Stimulated activated CD4-positive, alpha-beta T cell treated with anti-CD3 and anti-CD28 coated beads, Interleukin-15, amount 100 ng/mL, for 1 hour (primary cell): ENCODE measurements at places on chromosomes 1 and 21.
A peak's percentile ranks its signal among the peaks of the same experiment; 100 is the strongest.

GRCh38 chr1:4656533-4657140 is 2.2 kb downstream of the AJAP1 start:
- DNase-seq: no peak

- no peak for DNase-seq
Measured at GRCh38 chr1:183374825-183375224, 43.4 kb downstream of the NMNAT2 start.

- no peak for DNase-seq
Measured at GRCh38 chr1:175221557-175222175, 29.1 kb upstream of the KIAA0040 start.

GRCh38 chr1:203680765-203681164 is 54.1 kb downstream of the ATP2B4 start:
- DNase-seq: no peak

GRCh38 chr1:223780318-223780717 is 65.4 kb downstream of the TP53BP2 start:
- no peak for DNase-seq

DNA sequence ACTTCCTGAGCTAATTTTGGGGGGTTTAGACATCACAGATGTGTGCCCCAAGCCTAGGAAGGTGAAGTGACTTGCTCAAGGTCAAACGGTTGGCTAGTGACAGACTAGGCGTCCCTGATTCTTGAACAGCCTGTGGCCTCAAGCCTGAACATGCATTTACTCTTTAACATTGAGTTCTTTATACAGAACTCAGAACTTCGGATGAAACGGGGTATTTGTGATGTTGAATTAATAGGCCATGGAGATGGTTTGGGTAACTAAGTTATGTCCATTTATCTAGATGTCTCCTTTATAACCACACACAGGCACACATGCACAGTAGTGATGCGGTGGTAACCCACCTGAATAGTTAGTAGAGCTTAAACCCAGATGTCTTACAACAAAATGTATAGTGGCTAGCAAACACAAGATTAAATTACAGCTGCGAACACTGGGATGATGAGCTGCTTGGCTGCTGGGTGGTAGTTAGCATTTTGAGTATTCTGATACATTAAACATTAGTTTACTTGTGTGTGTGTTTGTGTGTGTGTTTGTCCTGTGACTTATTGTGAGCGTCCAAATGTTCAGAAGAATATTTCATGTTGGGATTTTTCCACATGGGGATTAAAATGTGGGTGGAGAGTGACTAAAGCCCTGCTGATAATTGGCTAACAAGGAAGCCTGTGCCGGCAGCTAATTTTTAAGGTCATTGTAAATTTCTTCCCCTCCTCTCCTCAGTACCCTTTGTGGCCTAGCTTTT is 2.3 kb downstream of the ATP1A1 start:
- DNase-seq: no peak

- peak; percentile 41 for DNase-seq
Measured at GRCh38 chr1:115138973-115139372, 49.7 kb upstream of the TSPAN2 start.

DNA sequence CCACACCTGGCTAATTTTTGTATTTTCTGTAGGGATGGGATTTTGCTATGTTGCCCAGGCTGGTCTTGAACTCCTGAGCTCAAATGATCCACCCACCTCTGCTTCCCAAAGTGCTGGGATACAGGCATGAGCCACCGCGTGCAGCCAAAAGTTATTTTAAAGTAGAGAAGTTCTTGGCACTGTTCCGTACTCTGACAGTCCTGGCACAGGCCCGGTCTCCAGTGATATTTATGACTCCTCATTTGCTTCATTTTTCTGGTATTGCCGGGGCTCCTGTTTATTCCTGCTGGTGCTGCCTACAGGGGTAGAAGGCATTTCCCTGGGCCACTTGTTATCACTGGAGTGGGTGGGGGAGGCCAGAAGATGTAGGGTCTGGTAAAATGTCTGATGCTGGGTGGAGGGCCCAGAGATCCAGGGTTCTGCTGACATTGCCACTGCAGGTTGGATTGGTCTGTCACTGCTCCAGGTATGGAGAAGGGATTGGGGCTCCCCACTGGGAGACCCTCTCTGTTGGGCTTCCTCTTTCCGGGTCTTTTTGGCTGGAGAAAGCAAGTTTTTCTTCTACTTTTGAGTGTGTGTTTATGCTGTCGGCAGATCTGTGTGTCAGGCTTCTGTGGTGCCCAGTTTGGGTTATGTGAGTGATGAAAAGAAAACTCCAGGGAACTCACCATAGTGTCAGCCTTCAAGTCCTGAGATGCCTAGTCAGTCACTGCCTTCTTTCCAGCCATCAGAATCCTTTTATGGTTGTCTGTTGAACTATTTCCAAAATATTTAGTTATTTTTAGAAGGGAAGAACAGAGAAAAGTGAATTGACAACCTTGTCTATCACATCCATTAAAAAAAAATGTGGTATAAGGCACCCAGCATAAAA is 4.5 kb downstream of the MROH7 start:
- no peak for DNase-seq

- DNase-seq: no peak
Measured at GRCh38 chr1:225554216-225554812, 98.6 kb downstream of the ENAH start.

DNA sequence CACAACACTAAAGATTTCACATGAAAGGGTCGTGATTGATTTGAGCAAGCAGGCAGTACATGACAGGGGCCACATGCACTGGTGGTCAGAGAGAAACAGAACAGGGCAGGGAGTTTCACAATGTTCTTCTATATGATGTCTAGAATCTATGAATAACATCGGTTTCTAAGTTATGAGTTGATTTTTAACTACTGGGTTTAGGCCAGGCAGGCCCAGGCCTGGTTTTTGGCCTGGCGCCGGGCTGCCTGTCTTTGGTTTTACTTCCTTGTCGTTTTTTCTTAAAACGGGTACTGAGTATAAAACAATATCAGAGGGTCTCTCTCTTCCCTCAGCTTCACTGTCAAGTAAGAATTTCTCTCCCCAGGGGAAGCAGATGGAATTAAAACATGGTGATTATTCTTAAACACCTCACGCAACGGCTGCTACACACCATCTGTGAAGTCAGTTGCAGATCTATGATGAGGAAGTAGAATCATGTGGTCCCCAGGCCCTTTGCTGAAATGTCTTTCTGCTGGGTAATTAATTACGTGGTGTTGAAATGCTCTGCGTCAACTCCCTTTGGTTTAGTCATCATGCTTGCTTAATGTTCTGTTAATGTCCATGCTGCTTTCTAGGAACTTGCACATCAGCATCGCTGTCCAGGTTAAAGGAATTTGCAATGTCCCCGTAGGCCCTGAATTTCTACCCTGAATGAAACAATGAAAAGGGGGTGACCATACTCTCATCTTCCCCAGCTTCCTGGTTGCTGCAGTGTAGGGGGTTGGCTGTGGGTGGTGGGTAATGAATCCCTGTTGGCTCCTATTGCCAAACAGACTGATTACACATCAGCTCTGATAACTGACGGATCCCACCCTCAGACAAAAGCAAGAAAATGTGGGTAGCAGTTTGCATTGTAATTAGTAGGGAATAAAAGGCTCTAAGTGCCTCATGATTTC is 70.3 kb downstream of the SERINC2 start:
- DNase-seq: no peak

DNA sequence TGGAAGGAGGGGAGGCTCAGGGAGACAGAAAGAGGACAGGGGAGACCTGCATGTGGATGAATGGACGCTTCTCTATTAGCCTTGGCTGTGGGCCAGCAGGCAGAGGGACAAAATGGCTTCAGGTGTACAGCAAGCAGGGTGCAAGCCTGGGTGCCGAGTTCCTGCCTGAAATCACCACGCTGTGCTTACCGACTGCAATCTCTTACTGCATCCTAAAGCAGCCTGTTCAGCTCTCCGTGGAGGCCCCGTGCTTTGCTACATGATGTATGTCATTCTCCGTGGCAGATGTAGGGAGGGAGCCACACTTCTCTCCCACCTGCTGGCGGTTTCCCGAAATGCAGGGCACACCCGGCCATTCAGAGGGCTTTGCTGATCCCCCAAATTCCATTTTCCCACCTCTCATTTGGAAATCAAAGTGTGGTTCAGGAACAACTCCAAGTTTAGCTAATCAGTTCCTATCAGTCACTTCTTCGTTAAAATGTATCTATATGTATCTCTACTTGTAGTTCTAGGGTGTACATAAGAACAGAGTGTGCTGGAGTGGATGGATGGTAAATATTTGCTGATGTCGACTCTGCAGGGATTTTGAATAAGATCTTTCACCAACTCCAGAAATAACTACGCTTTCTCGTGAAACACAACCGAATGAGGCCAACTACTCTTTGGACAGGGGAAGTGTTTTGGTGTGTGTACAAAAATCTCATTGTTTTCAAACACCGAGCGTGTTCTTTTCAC is 122.3 kb upstream of the BACE2 start:
- DNase-seq: no peak

GRCh38 chr1:95640746-95641145 is 406.7 kb downstream of the RWDD3 start:
- no peak for DNase-seq

DNA sequence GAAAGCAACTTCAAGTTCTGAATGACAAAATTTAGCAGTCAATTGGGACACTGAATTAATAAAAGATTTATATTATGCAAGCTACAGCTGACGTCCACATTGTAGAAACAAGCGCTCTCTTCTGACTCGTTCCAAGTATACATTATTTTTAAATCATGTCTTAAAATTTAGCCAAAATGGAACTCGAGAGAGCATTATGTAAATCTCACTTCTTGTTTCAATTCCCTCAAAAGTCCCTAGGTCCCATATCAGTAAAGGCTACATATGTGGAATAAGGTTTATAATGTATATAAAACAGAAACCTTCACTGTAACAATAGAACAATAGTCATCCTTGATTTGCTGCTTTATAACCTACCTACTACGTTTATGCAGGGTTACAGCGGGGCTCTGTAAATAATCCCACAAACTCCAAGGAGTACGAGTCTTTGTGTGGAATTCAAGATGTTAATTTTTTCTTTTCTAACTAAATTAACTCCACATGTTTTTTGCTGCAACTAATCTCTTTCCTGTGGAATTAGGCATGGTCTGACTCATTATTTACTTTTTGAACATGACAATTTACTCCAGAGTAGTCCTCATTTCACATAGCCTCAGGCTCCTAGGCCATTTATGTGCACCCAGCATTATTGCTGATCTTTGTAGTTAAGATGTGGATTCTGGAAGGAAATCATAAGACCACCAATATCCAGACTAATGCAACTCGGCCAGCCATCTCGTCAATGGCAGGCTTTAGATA is 785.1 kb downstream of the LTN1 start:
- DNase-seq: no peak

DNA sequence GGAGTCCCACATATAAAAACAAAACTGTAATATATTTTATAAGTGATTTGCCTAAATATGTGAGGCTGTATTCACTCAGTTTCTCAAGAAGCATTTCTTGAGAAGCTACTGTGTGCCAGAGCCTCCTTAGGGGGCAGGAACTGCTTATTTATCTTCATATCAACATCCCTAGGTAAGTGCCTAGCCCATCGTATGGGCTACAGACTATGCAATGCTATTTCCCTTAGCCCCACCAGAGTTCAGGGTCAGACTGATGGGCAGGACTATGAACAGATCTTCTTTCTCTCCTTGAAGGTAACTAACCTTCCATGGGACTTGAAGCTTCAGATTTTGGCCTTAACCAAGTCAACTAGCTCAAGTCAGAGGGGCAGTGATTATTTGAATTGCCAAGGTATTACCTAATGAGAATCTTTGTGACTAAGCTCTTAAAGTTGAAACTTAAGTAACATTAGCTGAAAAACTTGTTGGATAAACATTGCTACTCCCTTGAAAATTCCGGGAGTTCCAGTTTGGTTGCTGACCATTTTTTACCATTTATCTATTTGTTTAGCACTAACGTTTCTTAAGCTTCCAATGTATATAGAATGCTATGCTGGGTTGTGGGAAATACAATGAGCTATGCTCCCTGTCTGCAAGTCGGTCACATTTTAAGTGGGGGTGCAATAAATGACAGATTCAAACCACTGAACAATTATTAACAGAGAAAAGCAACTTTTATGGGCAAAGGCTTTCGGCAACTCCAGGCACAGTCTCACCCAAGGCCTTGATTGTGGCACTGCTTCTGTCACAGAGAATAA is 85.2 kb downstream of the GPR88 start:
- DNase-seq: no peak

DNA sequence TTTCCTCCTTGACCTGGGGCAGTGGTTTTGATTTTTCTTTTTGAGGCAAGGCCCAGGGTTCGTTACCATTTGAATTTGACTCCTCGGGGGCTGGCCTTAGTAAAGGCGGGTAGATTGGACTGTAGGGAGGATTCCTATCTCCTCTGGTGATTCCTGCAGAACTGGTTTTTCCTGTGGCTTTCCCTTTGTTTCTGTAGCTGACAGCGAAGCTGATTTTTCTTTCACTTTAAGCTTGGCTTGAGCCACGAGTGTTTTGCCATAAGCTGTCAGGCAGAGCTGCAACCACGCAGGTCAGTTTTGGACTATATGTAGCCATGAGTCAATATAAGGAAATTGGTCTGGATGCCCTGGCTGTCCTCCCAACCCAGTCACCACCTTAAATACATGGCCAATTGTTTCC is 28.7 kb upstream of the KCNJ15 start:
- DNase-seq: no peak

GRCh38 chr1:15011661-15012060 is 141.9 kb upstream of the TMEM51 start:
- no peak for DNase-seq

GRCh38 chr1:195202241-195202640 is 1406.0 kb downstream of the KCNT2 start:
- DNase-seq: no peak

GRCh38 chr1:17664322-17664721 is 90.8 kb upstream of the ACTL8 start:
- no peak for DNase-seq

DNA sequence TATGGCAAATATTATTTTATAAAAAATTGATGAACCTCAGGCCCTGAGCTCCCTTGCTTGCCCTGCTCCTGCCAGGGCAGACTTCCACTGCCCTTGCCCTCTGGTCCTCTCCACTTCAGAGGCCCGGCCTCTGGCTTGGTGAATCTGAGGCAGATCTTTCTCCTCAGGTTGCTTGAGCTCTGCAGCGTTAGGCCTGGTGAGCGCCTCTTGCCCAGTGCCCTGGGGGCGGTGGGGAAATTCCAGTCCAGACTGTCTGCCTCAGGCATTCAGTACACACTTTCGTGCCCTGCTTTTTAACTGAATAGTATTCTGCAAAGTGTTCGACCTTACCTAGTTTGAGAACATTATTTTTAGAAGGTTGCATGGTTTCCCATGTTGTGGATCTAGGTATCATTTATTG is 98.2 kb downstream of the PCBP3 start:
- DNase-seq: no peak

- no peak for DNase-seq
Measured at GRCh38 chr1:9833632-9834031, 9.9 kb upstream of the CLSTN1 start.
